ENCODE measurements at places on chromosomes 5 and 9. TPM values are rescaled to one million over a fixed set of nuclear protein-coding genes. Genes with fewer than 3 reads are reported as not detected.

DNA sequence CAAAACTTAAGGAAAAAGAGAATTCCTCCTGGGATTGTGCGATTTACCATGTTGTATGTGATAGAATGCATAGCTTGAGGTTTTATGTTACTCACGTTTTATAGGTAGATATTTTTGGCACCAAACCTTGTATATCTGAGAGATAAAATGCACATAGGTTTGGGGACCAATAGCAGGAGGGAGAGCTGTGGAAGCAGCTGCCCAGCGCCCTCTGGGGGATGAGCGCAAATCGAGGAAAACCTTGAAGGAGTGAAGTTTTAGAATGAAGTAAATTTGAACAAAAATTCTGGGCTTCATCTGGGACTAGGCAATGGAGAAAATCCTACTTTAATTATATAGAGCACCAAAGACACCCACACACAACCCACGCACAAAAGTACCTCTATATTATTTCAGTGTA lies 197.0 kb downstream of the ADCY2 start:
- no peak for DNase-seq

The PCDHB4 gene
- not detected for total RNA-seq

DNA sequence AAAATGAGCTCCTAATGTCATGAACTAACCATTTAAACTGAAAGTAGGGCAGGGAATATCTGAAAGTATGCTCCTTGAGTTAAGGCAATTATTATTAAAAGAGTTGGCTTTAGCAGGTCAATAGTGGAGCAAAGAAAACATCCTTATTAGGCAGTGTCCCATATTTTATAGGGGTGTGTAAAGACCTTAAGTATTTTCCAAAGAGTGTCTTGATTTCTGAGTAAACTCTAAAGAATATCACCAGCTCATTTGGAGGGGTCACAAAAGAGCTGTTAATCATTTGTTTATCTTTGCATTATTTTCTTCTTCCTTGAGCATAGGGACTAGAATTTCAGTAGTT lies 109.3 kb downstream of the MUSK start:
- DNase-seq = no peak

The LSM11 gene
- 9.1 TPM for total RNA-seq

- no peak for DNase-seq
Measured at GRCh38 chr9:127509261-127509954, 58.1 kb downstream of the LRSAM1 start.

GRCh38 chr5:8831854-8832253 lies 714.0 kb downstream of the SEMA5A start:
- no peak for DNase-seq

The TXNDC8 gene
- not detected for total RNA-seq

DNA sequence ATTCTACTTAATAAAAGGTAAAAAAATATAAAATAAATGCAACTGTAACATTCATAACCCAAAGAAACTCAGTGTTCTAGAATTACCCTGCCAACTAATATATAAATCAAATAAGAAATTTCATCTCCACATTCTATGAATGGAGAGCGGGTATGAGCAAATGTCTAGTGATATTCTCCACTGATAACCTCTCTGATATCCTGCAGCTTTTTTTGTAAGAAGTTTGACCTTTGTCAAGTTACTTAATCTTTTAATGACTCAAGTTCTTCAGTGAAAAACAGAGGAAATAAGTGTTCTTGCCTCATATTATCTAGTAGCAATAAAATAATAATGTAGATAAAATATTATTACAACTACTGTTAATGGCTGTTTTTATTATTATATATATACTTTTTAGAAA lies 1275.6 kb upstream of the CDH9 start:
- DNase-seq = no peak

DNA sequence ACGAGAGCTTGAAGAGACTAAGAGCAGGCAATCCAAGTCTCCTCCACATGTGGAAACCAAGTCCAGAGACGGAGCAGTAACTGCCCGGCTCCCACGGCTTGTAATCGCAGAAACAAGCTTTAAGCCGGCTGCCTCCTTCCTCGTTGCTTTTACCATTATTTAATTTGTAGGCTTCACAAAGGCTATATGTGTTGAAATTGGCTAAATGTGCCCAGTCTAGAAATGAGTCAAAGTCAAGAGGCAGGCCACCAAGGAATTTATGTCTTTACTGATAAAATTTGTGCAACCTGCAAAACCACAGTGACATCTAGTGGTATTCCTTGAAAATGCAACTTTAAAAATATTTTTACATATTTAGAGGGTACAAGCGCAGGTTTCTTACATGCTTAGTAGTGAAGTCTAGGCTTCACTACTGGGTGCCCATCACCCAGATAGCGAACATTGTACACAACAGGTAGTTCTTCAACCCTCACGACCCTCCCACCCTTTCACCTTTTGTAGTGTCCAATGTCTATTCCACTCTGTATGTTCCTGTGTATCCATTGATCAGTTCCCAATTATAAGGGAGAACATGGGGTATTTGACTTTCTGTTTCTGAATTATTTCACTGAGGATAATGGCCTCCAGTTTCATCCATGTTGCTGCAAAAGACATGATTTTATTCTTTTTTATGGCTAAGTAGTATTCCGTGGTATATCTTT lies 33.5 kb upstream of the EBF1 start:
- no peak for DNase-seq

The FSTL4 gene
- not detected for total RNA-seq

- DNase-seq = no peak
Measured at GRCh38 chr9:34443533-34443932, 14.8 kb downstream of the FAM219A start.

The STING1 gene
- total RNA-seq = 128 TPM

The C9orf153 gene
- 0.59 TPM for total RNA-seq

The SLC34A3 gene
- total RNA-seq = not detected

GRCh38 chr9:116267021-116267420 lies 113.4 kb downstream of the PAPPA start:
- DNase-seq = no peak

The CHSY3 gene
- total RNA-seq = not detected

- no peak for DNase-seq
Measured at GRCh38 chr5:53446908-53447307, 33.5 kb upstream of the FST start.

DNA sequence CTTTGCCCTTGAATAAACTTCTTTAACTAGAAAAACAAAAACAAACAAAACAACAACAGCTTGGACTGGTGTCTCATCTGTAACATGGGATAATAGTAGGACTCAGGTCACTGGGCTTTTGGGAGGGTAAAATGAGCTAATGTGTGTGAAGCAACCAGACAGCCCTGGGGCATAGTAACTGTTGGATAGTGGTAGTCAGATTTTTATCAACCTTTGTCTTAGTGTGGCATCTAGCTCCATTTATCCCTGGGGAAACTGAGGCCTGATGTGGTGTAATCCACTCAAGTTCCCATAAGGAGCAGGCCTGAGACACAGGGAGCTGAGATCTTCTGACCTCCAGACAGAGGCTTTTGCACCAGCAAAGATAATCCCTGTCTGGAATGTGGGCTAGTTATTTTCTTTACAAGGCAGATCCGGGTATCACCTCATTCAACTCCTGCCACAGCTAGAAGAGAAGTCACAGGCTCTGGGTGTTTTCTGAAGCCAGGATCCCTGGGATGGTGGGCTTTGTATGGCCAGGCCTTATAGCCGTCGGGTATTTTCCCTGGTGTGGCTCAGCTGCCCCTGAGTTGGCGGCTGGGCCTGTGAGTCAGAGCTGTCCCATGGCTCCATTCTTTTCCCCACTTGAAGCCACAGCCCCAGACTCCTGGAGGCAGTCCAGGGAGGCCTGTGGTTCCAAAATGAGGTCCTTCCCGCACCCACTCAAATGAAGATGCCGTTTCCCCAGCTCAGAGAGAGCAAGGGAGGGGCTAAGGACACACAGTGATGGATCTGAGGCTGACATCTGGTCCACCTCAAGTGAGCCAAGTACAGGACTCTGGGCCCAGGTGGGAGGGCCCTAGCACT lies 26.1 kb upstream of the CSF1R start:
- DNase-seq = no peak

The TAF11L10 gene
- total RNA-seq = not detected

GRCh38 chr9:130022566-130023143 lies 20.3 kb downstream of the FNBP1 start:
- DNase-seq = no peak

DNA sequence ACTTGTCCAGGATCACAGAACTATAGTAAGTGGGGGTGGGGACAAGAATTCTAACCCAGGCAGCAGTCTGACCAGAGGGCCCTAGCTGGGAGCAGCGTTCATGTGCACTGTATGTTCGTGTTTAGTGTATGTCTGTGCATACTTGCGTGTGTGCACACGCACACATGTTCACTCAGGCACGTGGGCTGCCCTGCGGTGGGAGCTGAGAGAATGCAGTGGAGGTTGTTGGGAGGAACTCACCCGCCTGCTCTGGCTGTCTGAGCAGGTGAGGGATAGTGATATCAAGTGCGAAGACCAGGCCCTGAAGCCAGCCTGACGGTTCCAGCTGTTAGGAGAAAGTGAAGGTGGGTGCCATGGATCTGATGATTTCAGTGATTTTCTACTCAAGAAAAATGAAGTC lies 942 bp downstream of the DCANP1 start:
- no peak for DNase-seq

The DBH gene
- total RNA-seq = not detected

DNA sequence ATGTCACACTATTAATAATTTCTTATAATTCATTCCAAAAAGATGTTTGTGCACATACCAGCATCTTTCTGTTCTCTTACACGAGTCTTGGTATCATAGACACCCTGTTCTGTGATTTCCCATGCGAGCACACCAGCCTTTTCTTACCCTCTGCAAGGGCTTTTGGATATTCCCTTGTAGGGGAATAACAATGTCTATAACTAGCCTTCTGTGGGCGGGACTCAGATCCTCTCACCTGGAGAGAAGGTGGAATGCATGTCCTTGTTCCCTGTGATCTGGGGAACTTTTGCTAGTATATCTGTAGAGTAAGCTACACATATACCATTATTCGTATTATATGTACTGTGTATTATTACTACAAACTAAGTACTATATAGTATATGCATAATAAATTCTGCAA lies 44.8 kb downstream of the EHMT1 start:
- DNase-seq = no peak

DNA sequence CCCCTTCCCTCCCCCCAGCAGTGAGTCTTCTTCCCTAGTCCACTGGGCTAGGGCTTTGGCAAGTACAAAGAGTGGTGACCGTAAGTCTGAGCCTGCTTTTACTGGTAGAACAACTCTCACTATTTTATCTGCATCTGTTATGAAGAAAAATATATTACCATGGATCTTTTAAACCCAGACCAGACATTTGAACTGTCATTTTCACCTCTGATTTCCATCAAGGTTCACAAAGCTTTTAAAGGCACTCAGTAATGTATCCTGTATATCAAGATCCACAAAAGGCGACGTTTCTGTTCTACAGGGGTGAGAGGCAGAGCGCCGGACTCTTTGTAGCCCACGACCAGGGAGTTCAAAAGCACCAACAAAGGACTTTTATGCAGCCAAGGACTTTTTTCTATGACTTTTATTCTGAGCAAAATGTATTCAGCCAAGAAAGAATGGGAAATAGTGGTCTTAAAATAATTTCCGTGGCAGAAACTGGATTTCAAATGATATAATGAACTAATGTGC lies 388.3 kb downstream of the ANXA1 start:
- no peak for DNase-seq

GRCh38 chr9:101508211-101508610 lies 25.4 kb upstream of the RNF20 start:
- DNase-seq = no peak

GRCh38 chr5:139675213-139675612 lies 27.1 kb downstream of the CXXC5 start:
- DNase-seq = no peak

The NUP188 gene
- 110 TPM for total RNA-seq

DNA sequence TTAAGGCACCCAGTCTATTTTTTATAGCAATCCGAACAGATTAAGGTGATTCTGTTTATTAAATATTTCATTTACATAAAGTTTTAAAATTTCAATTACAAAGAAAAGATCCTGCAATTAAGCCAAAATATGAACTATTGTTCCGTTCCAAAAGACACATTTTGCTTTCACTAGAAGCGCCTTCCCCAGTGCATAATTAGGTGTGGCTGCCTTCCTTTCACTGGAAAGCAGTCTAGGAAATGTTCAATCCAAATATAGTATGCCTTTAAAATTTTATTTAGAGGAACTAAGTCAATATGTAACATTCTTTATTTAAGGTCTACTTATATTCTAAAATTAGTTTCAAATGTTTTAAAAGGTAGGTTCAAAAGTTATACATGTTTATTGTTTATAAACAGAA lies 7.6 kb downstream of the CTNNAL1 start:
- DNase-seq = no peak

DNA sequence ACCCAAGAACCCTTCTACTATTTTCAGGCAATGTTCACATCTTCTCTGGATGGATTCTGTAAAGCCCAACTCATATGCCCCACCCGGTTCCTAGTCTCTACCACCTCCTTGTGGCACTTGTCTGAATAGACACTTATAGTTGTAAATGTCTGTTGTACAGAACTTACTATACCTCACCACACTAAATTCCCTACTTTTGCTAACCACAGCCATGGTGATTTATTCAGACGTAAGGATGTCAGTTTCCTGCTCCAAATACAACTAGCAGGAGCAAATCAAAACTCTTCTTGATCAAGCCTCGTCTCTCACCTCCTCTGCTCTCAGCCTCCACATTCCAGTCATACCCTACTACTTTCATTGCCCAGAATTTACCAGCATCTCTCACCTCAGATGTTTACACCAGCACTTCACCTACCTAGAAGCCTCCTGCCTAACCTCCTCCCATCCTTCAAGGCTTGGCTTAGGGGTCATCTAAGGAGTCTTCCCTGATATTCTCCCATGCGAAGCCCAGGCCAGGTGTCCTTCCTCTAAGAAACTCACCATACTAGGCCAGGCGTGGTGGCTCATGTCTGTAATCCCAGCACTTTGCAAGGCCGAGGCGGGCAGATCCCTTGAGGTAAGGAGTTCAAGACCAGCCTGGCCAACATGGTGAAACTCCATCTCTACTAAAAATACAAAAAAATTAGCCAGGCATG lies 75.5 kb downstream of the MAPKAP1 start:
- peak; percentile 33 for DNase-seq

DNA sequence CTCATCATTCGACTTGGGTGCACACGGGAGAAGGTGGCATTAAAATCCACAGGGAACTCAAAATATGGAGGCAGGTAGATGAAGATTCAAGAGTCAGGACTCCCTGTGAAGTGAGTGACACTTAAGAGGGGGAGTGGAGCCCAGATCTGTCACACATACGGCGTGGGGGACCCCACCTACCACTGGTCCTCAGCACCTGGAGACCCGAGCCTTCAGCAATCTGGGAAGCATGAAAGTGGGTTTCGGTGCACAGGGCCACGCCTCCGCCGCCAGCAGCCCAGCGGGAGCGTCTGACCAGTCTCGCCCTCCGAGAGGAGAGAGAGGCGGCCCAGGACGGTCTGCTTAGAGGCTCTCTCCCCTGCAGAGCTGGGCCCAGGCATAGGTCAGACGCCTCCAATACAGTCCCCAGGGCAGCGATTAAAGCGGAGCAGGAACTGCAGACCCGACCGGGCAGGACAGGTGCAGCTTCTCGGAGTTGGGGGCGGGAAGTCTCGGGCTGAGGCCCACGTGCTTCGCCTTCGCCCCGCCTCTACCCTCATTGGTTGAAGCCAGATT lies 639 bp upstream of the SLC2A8 start:
- DNase-seq = no peak

GRCh38 chr5:177183142-177183541 lies 49.6 kb downstream of the NSD1 start:
- no peak for DNase-seq

The GABBR2 gene
- total RNA-seq = not detected

- DNase-seq = no peak
Measured at GRCh38 chr9:86764221-86764624, 183.1 kb downstream of the GAS1 start.

Data from activated naive CD4-positive, alpha-beta T cell treated with anti-CD3 and anti-CD28 coated beads, Interleukin-2, amount 50 U/mL, for 72 hours (primary cell).